ENCODE measurements at places on chromosomes 1 and 21.

- DNase-seq = no peak
Observed at GRCh38 chr1:203281033-203281432, 24.3 kb upstream of the BTG2 start.

GRCh38 chr1:182249201-182249676 is 142.4 kb downstream of the GLUL start:
- DNase-seq = no peak

DNA sequence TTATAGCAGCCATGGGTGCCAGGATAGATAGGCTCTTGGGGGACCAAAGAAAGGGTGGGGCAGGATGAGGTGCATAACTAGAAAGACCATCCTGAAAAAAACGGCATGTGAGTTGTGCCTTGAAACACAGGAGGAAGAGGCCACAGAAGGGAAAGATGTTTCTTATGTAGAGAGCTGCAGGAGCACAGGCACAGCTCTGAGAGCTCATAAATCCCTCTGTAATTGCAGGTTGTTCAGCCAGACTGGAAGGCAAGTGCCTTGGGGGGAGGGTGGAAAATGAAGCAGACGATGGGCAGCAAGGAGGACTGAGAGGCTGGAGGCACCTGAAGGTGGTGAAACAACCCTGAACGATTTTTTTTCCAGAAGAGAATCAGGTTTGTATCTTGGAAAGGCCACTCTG is 170.7 kb downstream of the NR5A2 start:
- DNase-seq = no peak

DNA sequence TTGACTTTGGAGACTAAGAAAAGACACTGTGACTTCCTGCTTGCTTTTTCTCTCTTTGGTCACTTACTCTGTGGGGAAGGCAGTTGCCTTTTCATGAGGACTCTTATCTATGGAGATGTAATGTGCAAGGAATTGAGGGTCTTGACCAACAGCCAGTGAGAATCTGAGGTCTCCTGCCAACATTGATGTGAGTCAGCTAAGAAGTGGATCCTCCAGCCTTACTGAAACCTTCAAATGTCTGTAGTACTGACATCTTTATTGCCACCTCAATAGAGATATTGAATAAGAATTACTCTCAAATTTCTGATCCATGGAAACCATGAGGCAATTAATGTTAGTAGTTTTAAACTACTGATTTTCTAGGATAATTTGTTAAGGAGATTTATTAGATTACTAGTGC is 598.4 kb downstream of the ADGRL2 start:
- DNase-seq = no peak
